ENCODE measurements at places on chromosomes 4 and X. TPM values are rescaled to one million over a fixed set of nuclear protein-coding genes. Genes with fewer than 3 reads are reported as not detected.

DNA sequence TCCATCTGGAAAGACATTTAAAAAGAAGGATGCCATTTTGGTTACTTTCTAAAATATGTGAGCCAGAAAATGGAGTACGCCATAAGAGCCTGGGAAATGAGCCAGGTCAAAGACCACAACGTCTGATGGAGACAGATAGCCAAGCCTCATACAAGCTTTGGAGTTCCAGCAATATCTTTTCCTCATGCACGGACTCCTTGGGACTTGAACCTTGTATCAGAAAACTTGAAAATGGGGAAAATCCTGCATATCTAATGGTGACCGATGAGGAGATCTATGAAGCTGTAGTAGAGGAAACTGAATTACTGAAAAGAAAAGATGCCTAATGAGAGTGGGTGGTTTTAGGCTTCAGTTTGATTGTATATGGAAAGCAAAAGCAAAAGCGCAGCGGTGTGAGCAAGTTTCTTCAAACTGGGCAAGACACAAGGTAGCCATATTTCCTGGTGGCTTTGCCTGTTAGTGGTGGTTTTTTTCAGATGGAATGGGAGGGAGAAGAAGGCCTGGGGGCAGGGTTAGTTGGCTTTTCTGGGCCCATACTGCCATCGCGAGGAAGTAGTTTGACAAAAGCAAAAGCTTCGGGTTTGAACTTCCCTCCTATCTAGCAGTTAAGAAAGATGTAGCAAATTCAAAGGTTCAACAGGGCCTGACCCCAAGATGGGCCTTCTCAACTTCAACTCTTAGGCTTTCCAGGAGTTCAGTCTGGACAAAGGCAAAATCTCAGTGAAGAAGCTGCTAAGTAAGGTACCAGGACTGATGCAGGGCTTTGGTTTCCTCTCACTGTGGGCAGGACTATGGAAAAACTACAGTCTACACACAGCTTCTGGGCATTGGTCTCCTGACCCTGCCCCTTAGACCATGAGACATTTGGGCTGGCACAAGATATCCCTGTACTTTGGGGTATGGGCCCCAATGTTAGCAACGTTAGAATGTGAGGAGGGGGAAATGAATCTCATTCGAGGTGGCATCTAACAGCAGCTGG is 210.0 kb upstream of the STK26 start:
- no peak for DNase-seq

- DNase-seq: no peak
These were observed 28.8 kb downstream of the CCNI start for GRCh38 chr4:77047037-77047436.

GRCh38 chr4:26741491-26741871 is 119.2 kb upstream of the STIM2 start:
- DNase-seq: no peak

DNA sequence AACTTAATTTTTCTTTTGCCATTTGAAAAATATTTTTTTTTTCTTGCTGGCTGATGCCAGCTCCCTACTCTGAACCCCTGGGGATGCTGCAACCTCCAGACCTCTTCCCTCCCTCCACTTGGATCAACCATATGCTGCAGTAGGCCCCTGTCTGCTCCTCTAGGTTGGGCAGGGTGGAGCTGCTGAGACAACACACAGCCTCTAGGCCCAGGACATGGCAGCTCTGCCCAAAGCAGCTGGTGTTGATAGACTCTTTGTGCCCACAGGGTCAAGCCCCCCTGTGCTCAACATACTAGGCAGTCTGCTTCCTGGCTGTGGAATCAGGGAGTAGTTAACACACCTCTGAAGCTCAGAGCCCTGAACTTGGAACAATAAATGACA is 19.9 kb upstream of the CLNK start:
- no peak for DNase-seq

- no peak for DNase-seq
These were observed 75.9 kb upstream of the ENPEP start for GRCh38 chr4:110400086-110400485.

DNA sequence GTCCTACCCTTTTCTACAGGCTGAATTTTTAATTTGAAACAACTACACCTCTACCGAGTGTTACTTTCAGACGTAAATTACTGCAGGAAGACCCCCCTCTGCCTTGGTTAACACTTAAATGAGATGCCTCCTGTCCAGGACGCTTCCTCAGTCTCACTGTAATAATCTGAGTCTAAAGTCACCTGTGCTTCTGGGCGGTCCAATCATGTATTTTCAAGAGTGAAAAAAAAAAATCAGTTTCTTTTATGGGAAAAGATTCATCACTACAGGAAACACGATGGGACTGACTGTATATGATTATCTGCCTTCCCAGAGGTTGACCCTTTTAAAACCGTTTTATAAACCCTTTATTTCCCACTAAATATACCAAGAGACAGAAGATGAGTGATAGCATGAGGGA is 776 bp downstream of the RBM47 start:
- no peak for DNase-seq

DNA sequence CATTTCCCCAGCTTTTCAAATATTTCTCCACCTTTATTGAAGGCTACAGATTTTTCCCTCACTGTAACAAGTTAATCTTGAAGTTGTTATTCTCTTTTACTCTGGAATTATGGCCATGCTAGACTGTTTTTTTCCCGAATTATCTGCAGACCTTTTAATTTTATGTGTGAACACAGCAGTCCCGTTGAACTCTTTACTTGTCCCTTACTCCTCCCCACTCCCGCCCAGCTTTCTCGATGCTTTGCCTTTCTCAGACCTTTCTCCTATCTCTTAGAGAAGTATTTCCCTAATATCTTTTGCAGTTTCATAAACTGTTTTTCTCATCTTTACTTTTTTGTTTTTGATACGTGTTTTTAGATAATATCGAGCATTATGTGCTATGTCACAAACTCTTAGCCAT is 776 bp downstream of the CEP44 start:
- no peak for DNase-seq

GRCh38 chr4:43238008-43238407 is 345.5 kb downstream of the GRXCR1 start:
- DNase-seq: no peak

- DNase-seq: no peak
These were observed 97.1 kb downstream of the MRPL1 start for GRCh38 chr4:77959566-77960338.

DNA sequence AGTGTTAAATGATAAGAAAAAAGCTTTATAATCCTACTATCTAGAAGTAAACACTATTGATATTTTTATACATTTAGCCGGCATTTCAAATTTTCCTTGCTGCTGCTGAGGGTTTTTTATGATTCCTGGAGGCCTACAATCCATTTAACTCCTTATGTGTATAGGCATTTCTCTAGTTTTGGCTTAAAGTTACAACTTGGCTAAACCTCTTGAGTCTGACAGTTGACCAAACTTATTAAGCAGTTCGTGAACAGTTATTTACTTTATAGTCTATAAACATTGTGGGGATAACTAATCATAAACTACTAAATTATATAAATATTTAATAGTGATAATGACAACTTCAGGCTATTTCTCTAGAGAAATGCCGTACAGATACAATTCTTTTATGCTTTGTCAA is 141.9 kb downstream of the ADGRL3 start:
- no peak for DNase-seq

GRCh38 chr4:163493643-163494359 is 689 bp upstream of the TMA16 start:
- DNase-seq: no peak

Gene CPZ
- total RNA-seq: 3.0 TPM

Gene RPS6KA6
- total RNA-seq: 9.6 TPM

Gene SLC34A2
- not detected for total RNA-seq

Gene ZMAT1
- 15.2 TPM for total RNA-seq

Gene MTMR8
- 3.5 TPM for total RNA-seq

Gene MAB21L2
- 13.9 TPM for total RNA-seq

Gene SCFD2
- 27.4 TPM for total RNA-seq

Gene TRIM75
- total RNA-seq: not detected

Gene RIPPLY1
- total RNA-seq: not detected

Gene SYAP1
- total RNA-seq: 18.3 TPM
